Activated naive CD4-positive, alpha-beta T cell treated with anti-CD3 and anti-CD28 coated beads, Interleukin-2, amount 10 ng/mL, durations not matched to agents 7 days and 5 days (primary cell): ENCODE measurements at places on chromosomes 2 and 18.

DNA sequence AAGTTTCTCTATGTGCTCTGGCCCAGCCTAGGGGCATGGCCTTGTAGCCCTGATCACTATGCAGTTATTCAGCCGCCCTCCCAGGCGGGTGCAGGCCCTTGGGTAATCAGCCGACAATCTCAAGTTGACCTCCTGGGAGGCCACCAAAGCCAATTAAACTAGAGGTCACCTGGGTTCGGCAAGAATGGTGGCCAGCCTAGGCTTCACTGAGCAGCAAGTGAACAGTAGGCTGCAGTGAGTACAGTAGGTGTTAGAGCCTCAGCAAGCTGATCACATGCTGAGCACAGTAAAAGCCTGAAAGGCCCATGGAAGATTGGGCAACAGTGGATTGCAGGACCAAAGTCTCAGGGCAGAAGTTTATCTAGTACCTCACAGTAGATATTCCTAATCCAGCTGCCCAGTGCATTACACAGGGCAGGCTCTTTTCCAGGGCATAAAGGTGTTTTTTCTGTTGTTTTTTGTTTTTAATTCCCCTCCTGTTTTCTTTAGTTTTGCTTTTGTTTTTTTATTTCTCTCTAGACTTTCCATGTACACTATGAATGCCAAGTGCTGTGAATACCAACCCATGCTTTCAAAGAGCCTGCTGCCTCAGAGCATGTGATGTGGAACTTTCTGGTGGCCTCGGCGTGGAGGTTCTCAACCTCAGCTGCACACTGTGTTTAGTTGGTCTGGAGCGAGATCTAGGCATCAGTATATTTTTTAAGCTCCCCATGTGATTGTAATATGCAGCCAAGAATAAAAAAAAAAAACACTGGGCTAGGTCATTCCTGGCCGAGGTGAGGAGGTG is 55.9 kb upstream of the ATL2 start:
- no peaks in the 10 kb centered on the region for H3K4me1 ChIP-seq
- no peak overlapping the region for H3K27ac ChIP-seq
- no peaks in the 10 kb centered on the region for H3K36me3 ChIP-seq
- peaks cover 30% of the 10 kb centered on the region for H3K27me3 ChIP-seq
- no peak overlapping the region for H3K4me3 ChIP-seq

GRCh38 chr2:173775440-173775839 is 189.7 kb downstream of the SP3 start:
- peaks cover 9% of the 10 kb centered on the region for H3K27me3 ChIP-seq
- no peaks in the 10 kb centered on the region for H3K36me3 ChIP-seq
- no peak overlapping the region for H3K27ac ChIP-seq
- no peak overlapping the region for H3K4me3 ChIP-seq
- H3K4me1 ChIP-seq = no peaks in the 10 kb centered on the region

DNA sequence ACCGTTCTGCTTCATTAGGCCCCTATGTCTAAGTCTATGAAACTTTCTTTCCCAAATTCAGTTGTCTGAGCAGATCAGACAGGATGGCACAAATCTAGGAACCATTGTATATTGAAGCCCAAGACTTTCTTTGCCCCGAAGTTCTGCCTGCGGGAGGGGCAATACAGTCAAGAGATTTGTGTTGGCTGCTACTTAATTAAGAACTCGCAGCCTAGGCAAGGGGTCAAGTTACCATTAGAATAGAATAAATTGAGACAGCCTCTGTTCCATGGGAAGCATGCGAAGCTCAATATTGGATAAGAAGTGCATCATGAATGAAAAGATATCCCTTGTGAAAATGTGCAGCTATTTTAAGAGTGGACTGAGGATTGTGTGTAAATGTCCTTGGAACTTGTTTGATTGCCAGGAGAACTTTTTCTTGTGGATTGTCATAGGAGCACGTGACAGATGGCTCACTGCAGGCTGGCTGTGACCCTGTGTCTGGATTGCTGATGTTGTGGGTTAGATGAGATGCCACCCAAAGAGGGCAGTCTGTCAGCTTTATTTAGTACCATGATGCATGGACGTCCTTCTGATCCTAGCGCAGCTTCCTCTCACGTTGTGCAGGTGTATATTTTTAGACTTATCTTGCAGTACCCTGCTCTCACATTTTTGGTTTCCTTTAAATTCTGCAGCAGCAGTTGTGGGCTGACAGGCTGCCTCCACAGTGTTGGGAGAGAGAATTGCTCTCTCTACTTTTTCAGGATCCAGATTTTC is 30.9 kb downstream of the HAUS1 start:
- H3K27me3 ChIP-seq = no peaks in the 10 kb centered on the region
- peaks cover 10% of the 10 kb centered on the region for H3K36me3 ChIP-seq
- no peak overlapping the region for H3K4me3 ChIP-seq
- peaks cover 10% of the 10 kb centered on the region for H3K4me1 ChIP-seq

DNA sequence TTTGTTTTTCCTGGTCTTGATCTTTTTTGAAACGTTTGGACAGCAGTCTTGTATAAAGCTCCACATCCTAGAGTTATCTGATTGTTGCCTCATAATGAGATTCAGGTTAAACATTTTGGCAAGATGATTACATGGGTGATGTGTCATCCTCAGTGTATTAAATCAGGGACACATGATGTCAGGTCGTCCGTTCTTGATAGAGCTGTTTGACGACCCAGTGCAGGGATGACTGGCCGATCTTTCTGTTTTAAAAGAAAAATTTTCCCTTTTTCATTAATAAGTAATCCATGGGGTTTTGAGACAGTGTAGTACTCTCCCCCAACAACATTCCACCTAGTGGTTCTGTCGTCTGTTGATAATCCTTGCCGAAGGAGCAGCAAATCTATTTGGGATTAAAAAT is 44.5 kb upstream of the SERPINB2 start:
- H3K4me1 ChIP-seq = no peaks in the 10 kb centered on the region
- H3K36me3 ChIP-seq = no peaks in the 10 kb centered on the region
- H3K27ac ChIP-seq = no peak overlapping the region
- no peak overlapping the region for H3K4me3 ChIP-seq
- DNase-seq = no peak

GRCh38 chr18:28113271-28114029 is 63.5 kb downstream of the CDH2 start:
- H3K36me3 ChIP-seq = no peaks in the 10 kb centered on the region
- no peak for DNase-seq
- H3K4me3 ChIP-seq = no peak overlapping the region
- no peaks in the 10 kb centered on the region for H3K4me1 ChIP-seq

DNA sequence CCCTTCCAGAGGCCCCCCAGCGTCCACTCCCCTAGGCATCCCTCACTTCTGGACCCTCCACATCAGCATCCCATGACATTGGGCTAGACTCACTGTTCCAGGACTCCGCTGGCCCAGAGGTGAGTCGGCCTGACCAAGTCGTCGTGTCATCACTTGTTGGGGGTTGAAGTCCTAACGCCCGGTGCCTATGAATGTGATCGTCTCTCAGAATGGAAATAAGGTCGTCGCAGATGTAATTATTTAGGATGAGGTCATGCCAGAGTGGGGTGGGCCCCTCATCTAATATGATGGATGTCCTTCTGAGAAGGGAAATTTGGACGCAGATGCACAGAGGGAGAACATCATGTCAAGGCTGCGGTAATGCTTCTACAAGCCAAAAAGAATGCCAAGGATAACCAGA is 142.7 kb downstream of the AGAP1 start:
- no peak for DNase-seq
- peaks cover 17% of the 10 kb centered on the region for H3K27me3 ChIP-seq
- no peaks in the 10 kb centered on the region for H3K36me3 ChIP-seq
- H3K27ac ChIP-seq = no peak overlapping the region

GRCh38 chr18:59220784-59221765 is 1.1 kb downstream of the GRP start:
- peaks cover 79% of the 10 kb centered on the region for H3K27me3 ChIP-seq
- no peak overlapping the region for H3K27ac ChIP-seq
- no peak overlapping the region for H3K4me3 ChIP-seq
- no peaks in the 10 kb centered on the region for H3K36me3 ChIP-seq
- DNase-seq = no peak

- peaks cover 7% of the 10 kb centered on the region for H3K4me1 ChIP-seq
- H3K27me3 ChIP-seq = peaks cover 6% of the 10 kb centered on the region
- no peak overlapping the region for H3K4me3 ChIP-seq
- DNase-seq = no peak
These were observed 50.0 kb upstream of the MBOAT2 start for GRCh38 chr2:9053534-9053931.

GRCh38 chr2:240182001-240182400 is 41.5 kb upstream of the OTOS start:
- peaks cover 44% of the 10 kb centered on the region for H3K27me3 ChIP-seq
- H3K4me1 ChIP-seq = no peaks in the 10 kb centered on the region

DNA sequence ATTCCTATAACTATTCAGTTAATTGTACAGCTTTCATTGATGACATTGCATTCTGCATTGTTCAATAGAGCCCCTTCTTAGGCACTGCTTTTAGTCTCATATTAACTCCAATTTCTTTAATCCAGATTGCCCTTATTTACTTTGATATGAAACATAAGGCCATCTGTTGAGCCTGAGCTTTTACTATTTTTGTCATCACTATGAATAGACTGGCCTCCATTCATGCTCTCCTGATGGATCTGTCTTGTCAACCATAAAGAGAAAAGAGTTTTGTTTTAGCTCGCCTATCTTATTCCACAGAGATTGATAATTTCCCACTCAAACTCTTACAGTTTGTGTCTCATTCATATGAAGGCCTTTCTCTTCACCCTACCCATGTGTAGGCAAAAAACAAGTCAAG is 159.2 kb upstream of the DTNA start:
- no peaks in the 10 kb centered on the region for H3K27me3 ChIP-seq
- no peak for DNase-seq
- no peaks in the 10 kb centered on the region for H3K36me3 ChIP-seq
- H3K4me1 ChIP-seq = no peaks in the 10 kb centered on the region

GRCh38 chr2:2642906-2643890 is 312.1 kb upstream of the MYT1L start:
- peaks cover 11% of the 10 kb centered on the region for H3K27me3 ChIP-seq
- no peaks in the 10 kb centered on the region for H3K36me3 ChIP-seq
- DNase-seq = no peak
- peaks cover 27% of the 10 kb centered on the region for H3K4me1 ChIP-seq

GRCh38 chr2:236971131-236971821 is 114.4 kb upstream of the COPS8 start:
- peaks cover 23% of the 10 kb centered on the region for H3K27me3 ChIP-seq
- H3K36me3 ChIP-seq = no peaks in the 10 kb centered on the region
- no peak overlapping the region for H3K27ac ChIP-seq
- peaks cover 48% of the 10 kb centered on the region for H3K4me1 ChIP-seq

DNA sequence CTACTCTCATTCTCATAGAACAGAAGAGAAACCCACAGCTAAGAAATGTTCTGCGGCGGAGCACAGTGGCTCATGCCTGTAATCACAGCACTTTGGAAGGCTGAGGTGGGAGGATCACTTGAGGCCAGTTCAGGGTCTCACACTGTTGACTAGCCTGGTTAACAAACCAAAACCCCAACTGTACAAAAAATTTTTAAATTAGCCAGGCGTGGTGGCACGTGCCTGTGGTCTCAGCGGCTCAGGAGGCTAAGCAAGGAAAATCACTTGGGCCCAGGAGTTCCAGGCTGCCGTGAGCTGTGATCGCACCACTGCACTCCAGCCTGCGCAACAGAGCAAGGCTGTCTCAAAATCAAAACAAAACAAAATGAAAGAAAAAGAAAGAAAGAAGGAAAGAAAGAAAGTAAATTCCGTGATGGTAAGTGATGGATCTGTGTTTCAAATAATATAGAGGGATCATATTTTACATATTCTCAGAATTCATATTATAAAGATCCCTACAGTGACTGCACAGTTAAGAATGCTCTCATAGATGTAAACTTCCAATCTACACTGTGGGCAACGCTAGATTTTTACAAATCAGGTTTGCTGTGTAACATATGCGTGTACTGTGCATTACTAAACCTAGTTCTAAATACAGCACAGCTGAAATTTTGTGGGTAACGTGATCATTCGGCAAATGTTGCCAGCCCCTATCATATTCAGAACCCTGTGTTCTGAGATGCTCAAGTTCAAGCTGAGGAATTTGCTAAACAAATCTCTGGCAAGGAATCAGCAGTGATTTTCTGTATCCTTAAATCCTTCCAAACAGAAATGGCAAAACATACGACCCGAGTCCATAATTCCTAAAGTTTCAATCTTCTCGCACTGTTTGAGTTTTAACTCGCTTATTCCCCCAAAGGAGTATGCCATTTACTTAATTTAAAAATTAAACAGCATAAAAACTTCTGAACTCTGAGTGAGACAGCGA is 1.2 kb upstream of the RAB12 start:
- DNase-seq = no peak
- peaks cover 23% of the 10 kb centered on the region for H3K27me3 ChIP-seq
- H3K4me1 ChIP-seq = peaks cover 49% of the 10 kb centered on the region
- H3K36me3 ChIP-seq = peaks cover 16% of the 10 kb centered on the region
- H3K4me3 ChIP-seq = peak overlapping the region; percentile 79

GRCh38 chr2:108833219-108833618 is 46.6 kb downstream of the CCDC138 start:
- H3K27me3 ChIP-seq = no peaks in the 10 kb centered on the region
- no peak overlapping the region for H3K4me3 ChIP-seq
- H3K27ac ChIP-seq = peak overlapping the region; percentile 77
- H3K36me3 ChIP-seq = peaks cover 14% of the 10 kb centered on the region

GRCh38 chr18:23232331-23232730 is 97.0 kb downstream of the CABLES1 start:
- DNase-seq = no peak
- H3K4me1 ChIP-seq = peaks cover 78% of the 10 kb centered on the region
- H3K27me3 ChIP-seq = no peaks in the 10 kb centered on the region
- H3K4me3 ChIP-seq = no peak overlapping the region
- H3K27ac ChIP-seq = peak overlapping the region; percentile 77
